ENCODE measurements at places on chromosomes 2 and 18.
A peak's percentile ranks its signal among the peaks of the same experiment; 100 is the strongest.

GRCh38 chr18:24026457-24026856 lies 11.9 kb downstream of the TTC39C start:
- no peak for DNase-seq

DNA sequence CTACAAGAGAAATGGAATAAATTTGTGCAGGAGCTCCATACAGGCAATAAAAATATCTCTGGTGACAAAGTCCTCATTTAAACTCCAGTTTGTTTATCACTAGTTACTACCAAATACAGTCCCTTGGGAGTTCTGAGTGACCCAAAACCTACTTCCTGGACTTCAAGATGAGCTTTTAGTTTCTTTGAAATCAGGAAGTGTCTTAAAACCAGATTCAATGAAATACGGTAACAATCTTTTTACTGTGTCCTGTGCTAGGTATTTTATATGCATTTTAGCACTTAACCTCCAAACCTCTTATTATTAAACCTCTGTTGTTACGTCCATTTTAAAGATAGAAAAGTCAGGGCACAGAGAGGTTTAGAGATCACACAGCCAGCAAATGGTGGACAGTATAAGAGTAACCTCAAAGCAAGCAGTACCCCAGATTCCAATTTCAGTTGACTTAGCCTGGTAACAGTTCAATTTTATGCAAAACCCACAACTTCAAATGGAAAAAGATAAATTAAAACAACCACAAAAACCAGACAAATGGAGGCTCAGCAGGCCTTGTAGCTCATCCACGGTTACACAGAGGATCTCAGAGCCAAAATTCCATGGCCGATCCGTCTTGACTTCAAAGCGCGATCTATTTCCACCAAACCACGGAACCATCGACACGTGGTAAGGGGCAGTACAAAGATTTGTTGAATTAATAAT lies 1.3 kb upstream of the KCMF1 start:
- DNase-seq, result peak; percentile 43

- DNase-seq, result no peak
These were observed 37.4 kb upstream of the GPC1 start for GRCh38 chr2:240397924-240398645.

DNA sequence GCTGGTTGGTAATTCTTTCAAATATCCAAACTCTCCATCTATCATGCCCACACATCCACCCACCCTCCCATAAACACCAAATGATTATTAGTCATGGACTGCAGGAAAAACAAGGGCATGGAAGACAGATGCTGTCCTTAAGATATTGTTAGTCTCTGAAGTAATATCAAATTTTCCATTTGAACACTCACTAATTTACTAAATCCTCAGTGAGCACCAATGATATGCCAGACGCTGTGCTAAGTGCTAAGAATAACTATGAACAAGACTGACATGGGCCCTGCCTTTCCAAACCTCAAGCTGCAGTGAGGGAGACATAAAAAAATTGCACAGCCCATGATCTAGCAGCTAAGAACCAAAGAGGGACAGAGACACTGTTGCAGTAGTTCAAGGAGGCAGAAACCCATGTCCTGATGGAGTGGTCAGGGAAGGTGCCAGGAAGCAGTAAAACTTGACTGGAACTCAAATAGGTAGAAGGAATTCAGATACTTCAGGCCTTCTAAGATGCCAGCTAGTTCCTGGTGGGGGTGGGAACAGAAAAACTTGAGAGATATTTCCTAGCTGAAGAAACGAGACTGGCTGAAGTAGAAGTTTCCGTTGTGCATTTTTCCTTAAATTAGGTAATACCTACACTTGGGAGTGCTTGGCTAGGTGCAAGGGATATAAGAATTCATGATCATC lies 182.1 kb downstream of the OSR1 start:
- DNase-seq, result no peak

DNA sequence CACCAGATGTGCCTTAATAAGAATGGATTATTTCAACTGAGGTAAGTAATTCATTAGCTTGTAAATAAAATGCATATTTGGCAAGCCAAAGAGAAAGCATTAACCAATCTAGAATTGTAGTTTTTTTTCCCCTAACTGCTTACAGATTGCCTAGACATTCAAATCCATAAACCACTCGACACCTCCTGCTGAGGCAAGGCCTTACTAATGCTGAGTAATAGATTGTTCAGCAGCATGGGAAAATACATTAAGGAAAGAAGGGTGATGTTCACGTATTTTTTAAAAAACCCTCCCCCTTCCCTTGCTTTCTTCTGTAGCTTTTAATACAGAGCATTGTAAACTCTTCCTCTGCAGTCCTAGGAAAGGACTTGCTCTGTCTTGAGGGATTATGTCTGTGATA lies 17.0 kb upstream of the LINC00305 start:
- DNase-seq, result peak; percentile 70

DNA sequence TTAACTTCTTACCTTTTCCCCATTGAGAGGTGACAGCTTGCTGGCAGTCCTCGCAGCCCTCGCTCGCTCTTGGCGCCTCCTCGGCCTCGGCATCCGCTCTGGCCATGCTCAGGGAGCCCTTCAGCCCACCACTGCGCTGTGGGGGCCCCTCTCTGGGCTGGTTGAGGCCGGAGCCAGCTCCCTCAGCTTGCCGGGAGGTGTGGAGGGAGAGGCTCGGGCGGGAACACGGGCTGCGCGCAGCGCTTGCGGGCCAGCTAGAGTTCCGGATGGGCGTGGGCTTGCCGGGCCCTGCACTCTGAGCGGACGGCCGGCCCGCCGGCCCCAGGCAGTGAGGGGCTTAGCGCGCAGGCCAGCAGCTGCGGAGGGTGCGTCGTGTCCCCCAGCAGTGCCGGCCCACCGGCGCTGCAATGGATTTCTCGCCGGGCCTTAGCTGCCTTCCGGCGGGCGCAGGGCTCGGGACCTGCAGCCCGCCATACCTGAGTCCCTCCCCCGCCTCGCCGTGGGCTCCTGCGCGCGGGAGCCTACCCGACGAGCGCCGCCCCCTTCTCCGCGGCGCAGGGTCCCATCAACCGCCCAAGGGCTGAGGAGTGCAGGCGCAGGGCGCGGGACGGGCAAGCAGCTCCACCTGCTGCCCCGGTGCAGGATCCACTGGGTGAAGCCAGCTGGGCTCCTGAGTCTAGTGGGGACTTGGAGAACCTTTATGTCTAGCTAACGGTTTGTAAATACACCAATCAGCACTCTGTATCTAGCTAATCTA lies 335.0 kb downstream of the CBLN2 start:
- no peak for DNase-seq

GRCh38 chr2:65737452-65738011 lies 305.1 kb upstream of the SPRED2 start:
- DNase-seq, result peak; percentile 8

GRCh38 chr2:144152817-144153271 lies 367.1 kb downstream of the ZEB2 start:
- no peak for DNase-seq

GRCh38 chr2:127121776-127122176 lies 14.8 kb upstream of the BIN1 start:
- DNase-seq, result no peak

DNA sequence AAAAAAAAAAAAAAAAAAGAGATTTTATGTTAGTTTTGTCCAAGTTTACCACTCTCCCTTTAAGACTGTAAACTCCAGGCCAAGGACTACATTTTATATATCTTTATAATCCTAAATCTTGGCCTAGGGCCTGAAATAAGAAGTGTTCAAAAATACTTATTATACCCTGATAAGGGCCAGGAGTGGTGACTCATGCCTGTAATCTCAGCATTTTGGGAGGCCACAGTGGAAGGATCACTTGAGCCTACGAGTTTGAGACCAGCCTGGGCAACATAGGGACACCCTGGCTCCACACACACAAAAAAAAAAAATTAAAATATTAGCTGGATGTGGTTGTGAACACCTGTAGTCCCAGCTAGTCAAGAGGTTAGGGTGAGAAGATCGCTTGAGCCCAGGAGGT lies 12.7 kb downstream of the TRIP12 start:
- no peak for DNase-seq

DNA sequence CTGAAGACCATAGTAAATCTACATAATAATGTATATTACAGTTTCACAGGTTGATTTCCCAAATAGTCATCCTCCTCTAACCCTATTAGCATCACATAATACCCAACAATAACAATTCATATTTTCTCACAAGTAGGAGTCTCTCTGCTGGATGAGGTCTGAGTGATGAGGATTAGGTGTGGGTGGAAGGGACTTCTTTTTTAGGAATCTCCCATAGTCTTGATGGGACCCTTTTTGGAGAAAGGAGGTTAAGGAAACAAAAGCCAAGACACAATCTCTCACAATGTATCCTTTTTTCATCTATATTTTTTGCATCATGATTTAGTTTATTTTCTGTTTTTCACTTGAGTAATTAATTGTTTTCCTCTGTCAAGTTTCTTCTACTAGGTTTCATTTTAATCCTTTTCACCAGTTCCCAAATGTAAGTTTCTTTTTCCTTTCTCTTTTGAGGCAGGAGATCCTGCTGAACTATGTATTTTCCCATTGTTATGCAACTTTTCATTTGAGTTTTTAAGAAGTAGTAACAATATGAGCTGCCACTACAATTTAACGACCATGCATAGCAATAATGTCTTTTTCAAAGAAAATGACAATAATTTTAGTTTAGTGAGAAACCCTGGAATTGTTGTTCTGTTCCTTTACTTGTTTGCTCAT lies 2.5 kb upstream of the IFIH1 start:
- DNase-seq, result no peak

DNA sequence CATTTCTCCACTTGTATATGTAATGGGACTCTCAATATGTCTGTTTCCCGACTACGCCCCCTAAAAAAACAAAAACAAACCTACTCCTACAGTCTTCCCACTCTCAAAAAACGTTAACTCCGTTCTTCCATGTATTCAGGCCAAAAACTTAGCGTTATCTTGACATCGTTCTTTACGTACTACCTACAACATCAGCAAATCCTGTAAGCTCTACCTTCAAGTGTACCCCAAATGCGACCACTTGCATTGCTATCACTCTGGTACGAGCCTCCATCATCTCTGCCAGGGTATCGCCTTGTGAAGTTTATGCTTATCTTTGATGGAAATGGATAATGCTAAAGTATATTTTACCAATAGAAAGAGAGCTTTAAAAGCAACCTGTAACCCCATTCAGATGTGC lies 479 bp downstream of the GPATCH11 start:
- DNase-seq, result no peak

GRCh38 chr2:71557321-71557720 lies 104.0 kb downstream of the DYSF start:
- DNase-seq, result no peak

GRCh38 chr2:48601349-48601748 lies 16.3 kb upstream of the GTF2A1L start:
- DNase-seq, result peak; percentile 33

DNA sequence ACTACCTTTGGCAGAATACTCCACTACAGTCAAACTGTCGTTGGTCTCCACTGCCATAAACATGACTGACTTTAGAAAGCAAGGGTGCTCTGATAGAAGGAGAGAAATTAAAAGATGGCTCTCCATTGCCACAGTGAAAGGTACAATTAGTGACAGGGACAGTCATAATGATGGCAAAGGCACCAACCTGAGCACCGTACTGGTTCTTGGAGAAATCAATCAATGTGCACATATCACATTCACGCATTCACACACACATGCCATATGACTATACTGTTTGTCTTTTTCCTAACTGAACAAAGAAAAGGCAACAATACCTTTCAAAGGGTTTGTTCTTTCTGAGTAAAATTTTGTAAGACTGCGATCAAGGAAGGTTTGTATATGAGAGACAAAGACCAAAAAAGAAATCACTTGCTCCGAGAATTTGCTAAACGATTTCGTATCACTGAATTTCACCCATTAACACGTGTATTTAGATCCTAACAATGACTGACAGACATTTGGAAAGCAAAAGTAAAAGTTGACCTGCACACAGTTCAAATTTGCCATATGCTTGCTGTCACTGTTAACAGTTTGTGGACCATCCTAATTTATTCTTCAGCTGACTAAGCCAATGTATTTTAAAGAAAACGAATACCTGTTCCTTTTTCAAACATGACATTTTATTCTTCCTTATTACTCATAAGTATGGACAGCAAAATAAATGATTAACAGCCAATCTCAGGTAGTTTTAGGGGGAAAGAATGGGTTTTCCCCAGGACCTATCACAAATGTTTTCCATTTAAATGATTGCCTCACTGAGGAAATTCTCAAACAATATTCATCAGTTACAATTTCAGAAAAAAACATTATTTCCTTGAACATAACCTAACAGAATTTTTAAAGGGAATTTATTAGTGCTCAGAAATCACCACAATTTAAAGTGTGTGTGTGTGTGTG lies 644.4 kb downstream of the ZEB2 start:
- peak; percentile 69 for DNase-seq

DNA sequence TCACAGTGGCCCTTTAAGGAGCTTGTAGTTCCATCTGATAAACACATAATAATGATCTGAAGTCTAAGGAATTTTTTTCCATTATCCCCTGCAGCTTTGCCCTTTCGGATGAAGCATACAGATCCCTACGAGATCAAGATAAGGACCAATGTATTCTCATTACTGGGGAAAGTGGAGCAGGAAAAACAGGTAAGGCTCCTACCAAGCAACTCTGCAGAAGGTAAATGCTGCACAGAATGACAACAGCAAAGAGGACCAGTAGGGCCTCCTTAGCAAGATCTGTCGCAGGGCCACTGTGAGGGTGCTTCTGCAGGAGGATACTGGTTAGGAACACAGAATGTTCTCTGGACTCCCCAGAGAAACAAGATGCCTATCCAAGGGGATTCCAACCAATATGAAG lies 84.6 kb downstream of the MYO1B start:
- no peak for DNase-seq

GRCh38 chr2:174704061-174704460 lies 60.2 kb downstream of the CHRNA1 start:
- DNase-seq, result no peak

GRCh38 chr2:82667491-82667890 lies 1791.6 kb downstream of the SUCLG1 start:
- DNase-seq, result no peak

- DNase-seq, result no peak
These were observed 135.1 kb downstream of the NFATC1 start for GRCh38 chr18:79530821-79531220.

DNA sequence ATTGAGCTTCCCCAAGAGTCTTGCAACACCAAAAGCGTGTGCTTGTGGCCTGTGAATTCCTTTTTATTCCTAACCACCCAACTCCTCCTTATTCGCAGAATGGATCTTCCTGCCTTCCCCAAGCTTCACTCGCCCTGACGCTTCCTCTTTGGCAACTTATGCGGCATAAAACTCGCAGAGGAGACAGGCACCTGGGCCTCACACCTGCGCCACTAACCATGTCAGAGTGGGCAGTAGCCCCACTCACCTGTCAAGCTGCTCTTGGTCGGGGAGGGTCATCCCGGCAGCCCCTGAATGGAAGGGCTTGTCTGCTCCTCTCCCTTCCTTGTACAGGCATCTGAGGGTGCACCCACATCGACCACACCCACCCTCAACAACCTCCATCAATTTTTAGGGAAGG lies 106.9 kb upstream of the GPC1 start:
- no peak for DNase-seq

- no peak for DNase-seq
These were observed 93.3 kb downstream of the THSD7B start for GRCh38 chr2:136858656-136859055.

DNA sequence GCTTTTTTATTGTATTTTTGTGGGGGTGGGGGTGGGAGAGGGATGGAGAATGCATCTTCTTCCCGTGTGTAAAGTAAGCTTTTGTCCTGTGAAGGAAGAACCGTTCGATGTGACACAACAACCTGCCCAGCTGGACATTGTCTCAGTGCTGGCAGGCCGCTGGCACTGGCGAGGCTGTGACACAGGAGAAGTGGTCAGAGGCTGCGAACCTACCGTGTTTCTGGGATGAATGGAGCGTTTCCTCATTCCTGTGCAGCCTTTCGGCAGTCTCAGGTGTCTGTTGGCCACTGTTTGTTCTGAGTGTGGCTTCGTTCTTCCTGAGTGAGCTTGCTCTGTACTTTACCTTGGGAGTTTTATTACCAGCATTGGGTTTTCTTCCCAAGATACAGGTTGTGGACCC lies 8.0 kb downstream of the RAMP1 start:
- DNase-seq, result peak; percentile 83
